ENCODE measurements at places on chromosomes 2 and 18.

- DNase-seq, result no peak
Measured at GRCh38 chr2:216535454-216535995, 36.9 kb downstream of the RPL37A start.

DNA sequence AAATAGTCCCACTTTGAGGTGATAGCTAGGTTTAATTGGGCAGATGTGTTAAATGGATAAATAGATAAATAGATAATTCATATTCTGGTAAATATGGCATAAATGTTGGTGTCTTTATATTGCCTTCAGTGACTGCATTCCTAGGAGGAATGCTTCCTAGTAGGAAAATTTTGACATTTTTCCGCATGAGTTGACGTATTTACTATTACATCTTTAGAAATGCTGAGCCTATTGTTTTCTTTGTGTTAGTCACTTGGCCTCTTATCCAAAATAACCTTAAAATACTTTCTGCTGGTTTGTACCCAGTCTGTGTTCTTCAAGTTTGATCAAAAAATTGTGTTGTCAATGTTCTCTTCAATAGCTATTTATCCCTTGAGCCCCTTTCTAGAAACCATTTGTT lies 495.6 kb upstream of the ZEB2 start:
- no peak for DNase-seq

- no peak for DNase-seq
Measured at GRCh38 chr18:339200-339599, 71.4 kb upstream of the THOC1 start.

DNA sequence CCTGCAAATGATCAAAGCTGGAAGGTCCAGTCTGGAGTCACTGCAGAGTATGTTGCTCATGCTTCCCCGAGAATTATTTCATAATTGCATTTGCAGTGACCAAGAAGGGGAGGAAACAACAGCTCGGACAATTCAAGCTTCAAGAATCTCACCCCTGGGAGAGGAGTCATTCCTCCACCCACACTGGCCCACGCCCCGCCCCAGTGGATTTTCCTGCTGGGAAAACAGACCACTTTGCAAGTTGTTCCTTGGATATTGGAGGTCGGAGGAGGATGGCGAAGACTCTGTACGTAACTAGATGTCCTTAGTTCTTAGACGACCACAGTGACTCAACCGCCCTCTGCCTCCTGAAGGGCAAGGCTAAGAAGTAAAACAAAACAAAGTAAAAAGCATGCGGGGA lies 159.4 kb downstream of the TPO start:
- DNase-seq, result no peak

- DNase-seq, result no peak
Measured at GRCh38 chr2:135952891-135953290, 32.5 kb downstream of the DARS1 start.

DNA sequence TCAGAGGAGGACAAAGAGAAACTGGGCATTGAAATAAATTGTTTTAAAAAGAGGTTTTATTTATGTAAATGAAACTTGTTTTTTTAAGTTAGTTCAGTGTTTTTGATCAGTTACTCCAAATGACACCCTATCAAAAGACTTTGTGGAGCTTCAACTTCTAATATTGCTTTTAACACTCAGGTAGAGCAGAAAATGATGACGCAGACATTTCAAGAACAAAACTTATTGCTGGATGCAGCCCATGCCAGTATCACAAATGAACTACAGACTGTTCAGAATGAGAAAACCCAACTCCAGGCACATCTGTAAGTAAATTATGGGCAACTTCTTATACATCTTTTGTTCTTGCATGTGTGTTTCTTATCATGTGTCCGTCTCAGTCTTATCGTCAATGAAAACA lies 36.4 kb downstream of the CCDC150 start:
- no peak for DNase-seq

DNA sequence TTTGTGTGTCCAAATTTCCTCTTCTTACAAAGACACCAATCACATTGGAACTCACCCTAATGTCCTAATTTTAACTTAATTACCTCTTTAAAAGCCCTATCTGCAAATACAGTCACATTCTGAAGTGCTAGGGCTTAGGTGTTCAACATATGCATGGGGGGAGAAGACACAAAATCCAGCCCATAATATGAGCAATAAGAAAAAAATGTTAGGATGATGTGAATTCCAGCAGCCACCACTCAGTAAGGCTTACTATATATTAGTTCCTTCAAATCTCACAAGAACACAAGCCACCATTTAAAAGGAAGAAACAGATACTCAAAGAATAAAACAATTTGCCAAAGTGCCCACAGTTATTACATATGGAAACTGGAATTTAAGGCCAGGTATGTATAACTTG lies 285.7 kb downstream of the EPHA4 start:
- DNase-seq, result no peak

DNA sequence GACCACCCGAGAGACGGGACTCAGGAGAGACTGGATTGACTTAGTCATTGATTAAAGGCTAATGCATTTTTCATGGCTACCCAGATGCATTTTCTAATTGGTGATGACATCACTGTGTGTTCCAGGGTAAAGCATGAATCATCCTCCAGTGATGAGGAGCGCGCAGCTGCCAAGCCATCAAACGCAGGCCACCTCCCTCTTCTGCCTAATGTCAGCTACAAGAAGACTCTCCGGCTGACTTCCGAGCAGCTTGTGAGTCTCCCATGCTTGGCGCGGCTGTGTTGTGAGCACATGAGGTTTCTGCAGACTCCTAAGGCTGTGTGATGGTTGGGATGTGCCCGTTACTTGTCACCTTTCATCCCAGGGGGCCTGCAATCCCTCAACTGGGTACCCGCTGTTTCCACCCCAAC lies 56.4 kb downstream of the LPIN1 start:
- DNase-seq, result no peak

DNA sequence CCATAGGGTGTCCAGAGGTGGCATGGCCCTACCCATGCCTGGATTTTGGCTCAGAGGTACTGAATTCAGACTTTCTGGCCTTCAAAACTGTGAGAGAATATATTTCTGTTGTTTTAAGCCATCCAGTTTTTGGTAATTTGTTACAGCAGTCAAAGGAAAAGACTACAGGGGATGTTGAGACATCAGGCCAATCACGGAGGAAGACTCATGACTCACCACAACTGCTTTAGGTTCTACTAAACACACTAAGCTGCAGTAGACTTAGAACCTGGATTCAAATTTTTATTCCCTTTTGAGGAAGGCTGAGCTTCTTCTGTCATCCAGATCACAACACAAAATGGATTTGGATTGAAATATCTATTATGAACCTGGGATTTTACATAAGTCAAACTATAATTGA lies 12.0 kb upstream of the C2orf66 start:
- no peak for DNase-seq

- no peak for DNase-seq
Measured at GRCh38 chr2:128327180-128327964, 8.7 kb upstream of the HS6ST1 start.

GRCh38 chr2:41992671-41993434 lies 55.0 kb upstream of the PKDCC start:
- DNase-seq, result no peak

DNA sequence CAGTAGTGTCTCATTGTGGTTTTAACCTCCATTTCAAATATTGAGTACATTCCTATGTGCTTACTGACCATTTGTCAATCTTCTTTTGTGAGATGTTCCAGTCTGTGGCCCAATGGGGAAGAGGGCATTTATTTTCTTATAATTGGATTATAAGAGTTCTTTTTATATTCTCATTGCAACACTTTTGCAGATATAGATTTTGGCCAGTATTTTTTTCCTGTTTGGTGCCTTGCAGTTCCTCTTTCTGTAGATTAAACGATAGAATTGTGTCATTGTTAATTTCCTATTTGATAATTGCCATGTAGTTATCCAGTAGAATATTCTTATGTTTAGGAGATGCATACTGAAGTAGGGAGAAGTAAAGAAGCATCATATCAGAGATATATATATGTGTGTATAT lies 56.4 kb upstream of the CYTIP start:
- DNase-seq, result no peak

DNA sequence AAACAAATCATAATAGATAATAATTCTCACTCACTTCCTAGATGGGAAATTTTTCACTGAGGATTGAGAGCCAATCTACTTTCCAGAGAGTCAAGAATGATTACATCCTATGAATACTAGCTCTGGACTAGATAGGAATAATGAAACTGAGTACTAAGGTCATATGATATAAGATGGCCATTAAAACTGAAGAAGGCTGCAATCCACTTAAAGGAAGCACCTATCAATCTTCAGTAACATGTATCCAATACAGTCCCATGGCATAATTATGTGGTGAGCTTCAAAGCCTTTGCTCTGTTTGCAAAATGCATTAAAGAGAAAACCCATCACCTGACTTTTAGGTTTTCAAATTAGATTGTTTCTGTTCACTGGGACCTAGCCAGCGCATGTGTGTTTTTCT lies 398.0 kb upstream of the MEIS1 start:
- no peak for DNase-seq

DNA sequence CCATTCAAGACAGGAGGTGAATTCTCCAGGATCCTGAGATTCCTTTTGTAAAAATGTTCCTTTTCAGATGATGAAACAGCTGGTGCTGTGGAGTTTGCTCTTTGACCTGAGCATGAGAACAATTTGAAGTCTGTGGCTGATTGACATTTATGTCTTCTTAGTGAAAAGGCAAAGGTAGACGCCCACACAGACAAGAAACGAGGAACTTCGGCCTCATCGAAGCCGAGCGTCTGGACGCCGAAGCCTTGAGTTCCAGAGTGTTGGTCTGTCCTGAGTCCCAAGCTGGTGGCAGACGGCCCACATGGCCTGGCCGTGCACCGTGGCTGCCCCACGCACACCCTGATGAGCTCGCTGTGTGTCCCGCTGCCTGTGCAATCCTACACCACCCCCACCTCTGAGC lies 20.7 kb upstream of the SNTG2 start:
- no peak for DNase-seq

GRCh38 chr2:223905996-223906395 lies 39.1 kb downstream of the WDFY1 start:
- DNase-seq, result no peak

DNA sequence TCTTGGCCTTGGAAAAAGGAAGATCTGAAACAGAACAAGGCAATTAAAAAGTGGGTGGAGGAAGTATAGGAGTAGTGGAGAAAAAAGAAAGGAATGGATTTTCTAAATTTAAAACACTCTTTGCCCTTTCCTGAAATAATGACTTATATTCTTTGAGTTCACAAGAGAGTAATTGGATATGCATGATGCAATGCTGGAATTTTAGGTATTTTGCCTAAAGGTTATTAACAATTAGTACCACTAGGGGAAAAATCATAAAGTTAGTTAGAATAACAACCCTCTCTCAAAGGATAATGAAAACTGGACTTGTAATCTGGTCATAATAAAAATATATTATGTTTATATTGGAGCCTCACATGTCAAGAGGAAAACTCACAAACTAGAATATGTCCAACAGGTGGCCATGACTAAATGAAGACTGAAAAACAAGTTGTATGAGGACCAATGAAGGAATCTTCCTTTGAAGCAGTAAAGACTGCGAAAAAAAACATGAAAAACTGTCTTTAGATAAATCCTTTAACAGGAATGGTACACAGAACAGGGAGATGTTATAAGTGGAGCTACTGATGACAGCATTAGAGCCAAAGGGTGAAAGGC lies 281.8 kb downstream of the NCKAP5 start:
- DNase-seq, result no peak

DNA sequence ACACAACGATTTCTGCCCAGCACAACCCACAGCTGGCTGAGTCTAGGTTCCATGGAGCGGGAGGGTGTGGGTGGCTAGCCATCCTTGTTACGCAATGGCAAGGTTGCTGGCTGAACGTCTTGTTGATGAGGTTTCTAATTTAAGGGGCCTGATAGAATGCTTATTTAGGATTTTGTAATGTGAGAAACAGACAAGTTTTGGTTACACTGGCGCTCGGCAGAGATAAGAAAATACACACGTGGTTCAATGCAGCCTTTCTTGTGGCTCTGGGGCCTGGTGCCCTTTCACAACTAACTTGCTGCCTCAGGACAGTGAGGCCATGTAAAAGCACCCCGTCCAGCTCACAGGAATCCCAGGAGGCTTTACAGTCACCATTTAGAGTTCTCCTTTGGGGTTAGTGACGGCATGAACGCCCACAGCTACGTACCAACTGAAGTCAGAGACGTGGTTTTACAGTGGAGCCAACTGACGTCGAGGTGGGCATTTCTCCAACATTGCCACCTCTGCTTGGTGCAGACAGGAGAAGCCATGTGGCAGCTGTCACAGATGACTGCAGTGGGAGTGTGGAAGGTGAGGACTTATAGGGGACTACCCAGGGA lies 29.7 kb upstream of the PIEZO2 start:
- DNase-seq, result no peak

GRCh38 chr18:59008302-59008974 lies 131.2 kb upstream of the SEC11C start:
- no peak for DNase-seq

DNA sequence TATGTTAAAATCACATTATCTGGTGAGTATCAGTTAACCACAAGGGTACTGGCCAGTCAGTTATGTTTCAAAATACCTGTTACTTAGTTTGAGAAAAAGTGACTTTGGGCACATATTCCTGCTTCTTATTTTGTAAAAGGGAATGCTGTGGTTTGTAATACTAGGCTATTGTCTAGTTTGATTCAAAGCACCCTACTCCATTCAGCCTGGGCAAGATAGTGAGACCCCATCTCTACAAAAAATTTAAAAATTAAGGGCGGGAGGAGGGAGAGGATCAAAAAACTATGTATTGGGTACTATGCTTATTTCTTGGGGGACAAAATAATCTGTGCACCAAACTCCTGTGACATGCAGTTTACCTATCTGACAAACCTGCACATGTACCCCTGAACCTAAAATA lies 18.9 kb downstream of the MBD5 start:
- no peak for DNase-seq

DNA sequence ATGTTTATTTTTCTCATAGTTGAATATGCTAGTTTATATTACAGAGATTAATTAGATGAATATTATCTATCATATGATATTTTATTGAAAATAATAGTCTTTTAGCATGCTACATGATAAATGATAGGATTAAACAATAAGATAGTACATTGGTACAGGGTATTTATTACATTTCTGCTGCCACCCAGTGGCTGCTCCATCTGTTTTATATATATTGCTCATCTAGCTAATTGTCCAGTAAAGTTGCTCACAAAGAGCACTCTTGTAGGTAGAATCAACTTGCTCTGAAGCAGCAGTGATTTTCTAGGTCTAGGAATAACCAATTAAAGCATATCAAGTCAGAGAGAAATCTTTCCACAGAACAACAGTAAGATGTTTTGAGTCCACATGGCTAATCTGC lies 183.3 kb downstream of the ASXL3 start:
- DNase-seq, result no peak

- no peak for DNase-seq
Measured at GRCh38 chr18:48815581-48816324, 135.0 kb downstream of the SMAD7 start.

DNA sequence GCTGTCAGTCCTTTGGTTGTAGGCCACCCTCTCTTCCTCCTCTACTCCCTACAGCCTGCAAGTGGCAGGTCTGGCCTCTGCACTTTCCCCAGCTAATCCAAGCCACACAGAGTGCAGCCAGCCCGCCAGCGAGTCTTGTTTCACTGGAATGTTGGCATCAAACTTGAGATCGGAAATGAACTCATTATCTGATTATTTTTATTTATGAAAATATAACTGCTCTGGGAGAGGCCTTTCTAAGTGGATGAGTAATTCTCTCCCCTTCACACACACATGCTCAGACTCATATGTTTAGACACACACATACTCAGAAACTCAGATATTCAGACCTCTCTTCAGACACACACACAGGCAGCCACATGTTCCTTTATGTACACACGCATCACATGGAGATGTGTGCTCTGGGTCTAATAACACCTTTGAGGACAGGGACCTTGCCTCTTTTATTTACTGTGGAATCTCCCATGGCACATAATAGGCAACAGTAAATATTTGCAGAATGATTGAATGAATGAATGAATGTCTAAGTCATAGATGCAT lies 151.3 kb downstream of the ZFP36L2 start:
- no peak for DNase-seq

- DNase-seq, result no peak
Measured at GRCh38 chr2:73134471-73134870, 21.7 kb upstream of the RAB11FIP5 start.
